ENCODE measurements at places on chromosomes 11 and 22.

GRCh38 chr11:77470971-77471370 is 2.9 kb downstream of the PAK1 start:
- no peak for DNase-seq

GRCh38 chr11:77081381-77081851 is 14.6 kb downstream of the CAPN5 start:
- DNase-seq: no peak

GRCh38 chr11:75780888-75781287 is 12.3 kb downstream of the DGAT2 start:
- DNase-seq: no peak

DNA sequence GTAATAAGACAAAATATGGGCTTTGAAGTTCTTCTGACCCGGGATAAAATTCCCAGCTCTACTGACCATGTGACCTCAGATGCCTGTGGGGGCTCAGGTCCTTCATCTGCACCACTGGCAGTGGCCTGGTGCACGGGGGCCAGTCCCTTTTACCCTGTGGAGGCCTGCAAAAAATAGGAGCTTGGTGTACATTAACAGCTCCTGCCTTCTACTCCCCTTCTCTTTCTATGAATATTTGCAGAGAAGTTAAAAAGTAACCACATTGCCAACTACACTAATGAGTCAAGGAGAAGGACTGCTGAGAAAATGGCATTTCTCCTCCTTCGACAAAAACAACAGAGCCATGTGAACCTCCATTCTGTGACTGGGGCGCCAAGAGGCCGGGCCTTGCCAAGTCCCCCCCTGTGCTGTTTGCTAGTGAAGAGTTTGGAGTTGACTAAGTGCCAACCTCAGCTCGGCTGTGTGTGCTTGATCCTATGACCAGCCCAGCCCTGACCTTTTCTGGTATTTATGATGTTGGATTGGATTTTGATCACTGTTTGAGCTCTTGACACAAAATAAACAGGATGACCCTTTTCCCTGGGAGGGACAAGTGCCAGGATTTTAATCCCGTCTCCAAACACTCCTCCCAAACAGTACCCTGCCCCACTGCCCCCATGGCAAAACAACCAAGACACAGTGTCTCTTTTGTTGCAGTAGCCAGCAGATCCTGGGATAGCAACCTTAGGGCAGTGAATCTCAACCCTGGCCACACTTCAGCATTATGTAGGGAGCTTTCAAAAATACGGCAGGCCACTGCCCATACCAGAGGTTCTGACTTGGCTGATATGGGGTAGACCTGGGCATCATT is 380.1 kb downstream of the LARGE1 start:
- no peak for DNase-seq

DNA sequence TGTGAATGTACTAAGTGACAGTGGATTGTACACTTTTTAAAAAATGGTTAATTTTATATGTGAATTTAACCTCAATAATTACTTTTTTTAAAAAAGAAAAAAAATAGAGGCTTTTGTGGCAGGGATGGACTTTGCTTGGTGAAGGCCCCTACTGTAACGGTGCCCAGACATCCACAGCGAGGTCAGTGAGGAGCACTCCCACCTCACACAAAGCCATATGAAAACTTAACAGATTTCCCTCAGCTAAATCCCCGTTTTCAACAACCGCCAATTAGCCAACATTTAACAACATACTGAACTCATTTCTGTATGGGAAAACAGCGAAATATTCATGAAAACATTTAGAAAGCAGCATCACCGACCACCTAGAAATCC is 642 bp upstream of the C11orf58 start:
- DNase-seq: no peak

DNA sequence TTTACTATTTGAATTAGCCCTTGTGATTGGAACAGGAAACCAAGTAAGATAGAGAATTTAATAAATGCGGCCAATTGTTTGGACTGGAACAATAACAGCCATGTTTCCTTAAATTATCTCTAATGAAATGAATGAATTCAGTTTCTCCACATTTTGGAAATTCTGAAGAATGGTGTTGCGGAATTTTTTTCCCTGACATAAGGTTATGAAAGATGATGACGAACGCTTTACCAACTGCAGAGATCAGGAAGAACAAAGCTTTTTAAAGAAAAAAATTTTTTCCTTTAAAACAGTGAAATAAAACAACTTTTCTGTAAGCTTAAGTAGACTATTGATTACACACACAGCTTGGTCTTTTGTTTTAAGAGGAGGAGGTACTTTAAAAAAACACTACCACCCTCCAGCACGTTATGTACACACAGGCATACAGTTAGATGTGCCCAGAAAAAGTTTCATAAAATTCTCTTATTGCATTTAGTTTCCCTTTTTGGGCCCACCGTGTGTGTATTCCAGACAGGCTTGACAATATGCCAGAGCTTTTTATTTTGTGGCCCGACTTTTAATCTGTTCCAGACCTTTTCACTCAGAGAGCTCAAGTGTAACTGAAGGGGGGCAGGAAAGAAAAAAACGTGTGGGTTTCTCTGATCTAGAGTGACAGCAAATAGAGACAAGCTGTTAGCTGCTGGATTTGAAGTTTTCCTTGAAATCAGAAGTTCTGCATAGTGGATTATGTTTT is 77.3 kb downstream of the YAP1 start:
- no peak for DNase-seq

DNA sequence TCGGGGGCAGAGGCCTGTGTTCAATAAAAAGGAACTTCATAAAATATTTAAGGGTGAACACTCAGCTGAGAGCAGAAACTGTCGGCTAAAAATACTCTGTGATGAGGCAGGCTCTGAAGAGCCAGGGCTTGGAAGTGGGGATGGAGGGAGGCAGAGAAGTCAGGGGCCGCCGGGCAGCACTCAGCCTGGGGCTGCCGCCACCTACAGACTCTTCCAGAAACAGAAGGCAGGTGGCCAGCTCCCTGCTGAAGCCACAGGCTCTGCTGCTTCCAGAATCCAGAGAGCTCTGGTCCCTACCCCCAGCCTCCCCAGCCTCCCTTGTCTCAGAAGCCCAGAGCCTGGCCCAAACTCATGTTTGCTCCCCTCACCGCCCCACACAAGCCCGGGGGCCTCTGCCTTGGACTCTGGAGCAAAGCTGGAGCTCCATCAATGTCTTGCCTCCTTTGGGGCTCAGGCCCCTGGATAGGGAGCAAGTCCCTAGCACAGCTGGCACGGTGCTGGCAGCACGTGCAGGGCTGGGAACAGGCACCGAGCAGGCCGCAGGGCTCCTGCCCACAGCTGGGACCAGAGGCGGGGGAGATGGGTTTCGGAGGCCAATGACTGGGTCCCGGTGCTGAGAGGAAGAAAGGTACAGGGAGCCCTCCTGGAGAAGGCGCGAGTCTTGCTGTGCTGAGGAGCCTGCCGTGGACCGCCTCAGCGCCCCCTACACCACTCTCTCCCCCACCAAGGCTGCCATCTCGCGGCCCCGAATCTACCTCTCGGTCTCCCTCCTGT is 8.2 kb downstream of the LRFN4 start:
- no peak for DNase-seq

DNA sequence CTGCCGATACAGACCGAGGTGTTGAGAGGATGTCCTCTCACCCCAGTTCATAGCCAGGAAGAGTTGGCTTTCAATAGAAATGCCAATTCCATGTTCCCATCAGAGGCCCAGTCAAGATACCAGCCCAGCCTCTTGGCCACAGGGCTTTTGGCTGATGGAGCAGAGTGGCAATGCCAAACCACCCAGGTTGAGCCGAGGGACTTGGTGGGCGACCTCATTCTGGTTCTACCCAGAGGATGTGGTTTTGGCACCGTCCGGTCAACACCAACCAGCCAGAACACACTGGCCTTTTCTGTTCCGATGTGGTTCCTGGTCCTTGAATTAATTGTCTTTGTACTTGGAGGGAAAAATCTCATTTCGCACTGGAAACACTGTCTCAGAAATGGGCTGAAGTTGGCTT is 60.5 kb downstream of the COMMD9 start:
- no peak for DNase-seq

DNA sequence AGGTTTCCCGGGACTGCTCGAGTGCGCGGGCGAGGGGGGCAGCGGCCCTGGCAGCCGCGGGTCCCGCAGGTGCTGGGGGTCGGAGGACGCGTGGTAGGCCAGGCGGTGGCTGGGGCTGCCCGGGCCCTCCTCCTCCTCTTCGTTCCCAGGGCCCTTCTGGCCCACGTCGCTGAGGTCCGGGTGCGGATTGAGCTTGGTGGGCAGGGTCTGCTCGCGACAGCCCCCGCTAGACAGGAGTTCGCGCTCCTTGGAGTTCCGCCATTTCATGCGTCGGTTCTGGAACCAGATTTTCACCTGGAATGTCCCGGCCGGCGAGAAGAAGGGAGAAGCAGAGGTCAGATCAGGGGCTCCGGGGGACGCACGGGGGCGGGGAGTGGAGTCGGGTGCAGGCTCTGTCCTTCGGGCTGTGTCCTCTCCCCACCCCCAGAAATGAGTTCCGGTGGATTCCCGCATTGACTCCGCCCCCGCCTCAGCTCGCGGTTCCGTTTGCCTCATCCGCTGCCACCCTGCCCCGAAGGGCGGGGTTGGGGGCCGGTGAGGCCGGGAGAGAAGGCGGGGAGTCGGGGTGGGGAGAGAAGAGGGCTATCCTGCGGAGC is 3.9 kb downstream of the DBX1 start:
- no peak for DNase-seq

GRCh38 chr11:1055990-1056771 is 18.5 kb upstream of the MUC2 start:
- DNase-seq: no peak

GRCh38 chr22:38258895-38259294 is 13.9 kb downstream of the TMEM184B start:
- DNase-seq: no peak

GRCh38 chr11:128472128-128473089 is 114.9 kb downstream of the ETS1 start:
- peak; percentile 56 for DNase-seq

DNA sequence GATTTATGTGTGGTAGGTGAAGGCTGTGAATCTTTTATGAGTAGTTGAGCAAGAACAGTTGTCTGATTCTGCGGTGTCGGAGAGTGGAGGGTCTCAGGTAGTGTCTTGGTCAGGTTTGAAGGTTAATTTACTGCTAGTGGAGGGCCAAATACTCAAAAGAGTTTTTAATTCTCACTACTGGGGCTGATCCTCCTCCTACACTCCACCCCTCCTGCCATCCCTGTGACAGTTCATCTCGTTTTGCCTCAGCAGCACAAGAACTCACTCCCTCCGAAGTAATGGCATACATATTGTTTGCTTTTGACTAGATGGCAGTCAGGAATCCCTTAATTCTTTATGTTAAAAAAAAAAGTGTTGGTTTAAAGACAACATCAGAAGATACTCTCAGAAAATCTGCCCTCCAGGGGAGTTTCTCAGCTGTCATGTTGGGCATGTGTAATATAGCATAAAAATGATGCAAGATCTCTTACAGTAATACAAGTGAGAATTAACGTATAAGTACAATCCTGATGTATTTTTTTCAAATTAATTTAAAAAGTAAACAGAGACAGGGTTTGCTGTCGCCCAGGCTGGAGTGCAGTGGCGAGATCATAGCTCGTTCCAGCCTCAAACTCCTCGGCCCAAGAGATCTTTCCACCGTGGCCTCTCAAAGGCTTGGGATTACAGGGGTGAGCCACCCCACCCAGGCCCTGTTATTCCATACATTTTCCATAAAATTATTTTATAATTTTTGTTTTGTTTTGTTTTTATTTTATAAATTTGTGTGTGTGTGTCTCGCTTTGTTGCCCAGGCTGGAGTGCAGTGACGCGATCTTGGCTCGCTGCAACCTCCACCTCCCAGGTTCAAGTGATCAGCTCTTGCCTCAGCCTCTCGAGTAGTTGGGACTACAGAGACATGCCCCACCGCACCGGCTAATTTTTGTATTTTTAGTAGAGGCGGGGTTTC is 1.3 kb downstream of the FAR1 start:
- no peak for DNase-seq

GRCh38 chr11:128318856-128319474 is 268.4 kb downstream of the ETS1 start:
- peak; percentile 37 for DNase-seq

GRCh38 chr22:46072110-46072881 is 78.0 kb upstream of the PPARA start:
- no peak for DNase-seq

DNA sequence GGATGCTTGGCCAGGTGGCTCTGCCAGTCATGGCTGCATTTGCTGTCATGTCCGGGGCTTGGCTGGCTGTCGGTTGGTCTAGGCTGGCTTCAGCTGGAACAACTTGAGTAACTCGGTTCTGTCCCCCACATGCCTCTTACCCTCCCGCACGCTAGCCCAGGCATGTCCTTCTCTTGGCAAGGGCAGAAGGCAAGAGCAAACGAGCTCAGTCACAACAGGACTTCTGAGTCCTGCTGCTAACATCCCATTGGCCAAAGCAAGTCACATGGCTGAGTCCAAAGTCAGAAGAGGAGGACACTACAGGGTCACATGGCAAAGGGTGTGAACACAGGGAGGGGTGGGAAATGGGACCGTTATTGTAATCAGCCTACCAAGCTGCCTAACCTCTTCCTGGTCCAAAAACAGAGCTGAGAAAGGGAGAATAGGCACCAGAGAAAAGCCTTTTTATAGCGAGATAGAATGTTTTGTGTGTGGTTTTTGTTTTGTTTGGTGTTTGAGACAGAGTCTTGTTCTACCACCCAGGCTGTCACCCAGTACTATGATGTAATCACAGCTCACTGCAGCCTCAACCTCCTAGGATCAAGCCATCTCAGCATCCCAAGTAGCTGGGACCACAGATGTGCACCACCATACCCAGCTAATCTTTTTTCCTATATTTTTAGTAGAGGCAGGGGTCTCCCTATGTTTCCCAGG is 81.9 kb downstream of the MN1 start:
- DNase-seq: no peak

- no peak for DNase-seq
Measured at GRCh38 chr11:77299528-77299993, 1.9 kb downstream of the GDPD4 start.

DNA sequence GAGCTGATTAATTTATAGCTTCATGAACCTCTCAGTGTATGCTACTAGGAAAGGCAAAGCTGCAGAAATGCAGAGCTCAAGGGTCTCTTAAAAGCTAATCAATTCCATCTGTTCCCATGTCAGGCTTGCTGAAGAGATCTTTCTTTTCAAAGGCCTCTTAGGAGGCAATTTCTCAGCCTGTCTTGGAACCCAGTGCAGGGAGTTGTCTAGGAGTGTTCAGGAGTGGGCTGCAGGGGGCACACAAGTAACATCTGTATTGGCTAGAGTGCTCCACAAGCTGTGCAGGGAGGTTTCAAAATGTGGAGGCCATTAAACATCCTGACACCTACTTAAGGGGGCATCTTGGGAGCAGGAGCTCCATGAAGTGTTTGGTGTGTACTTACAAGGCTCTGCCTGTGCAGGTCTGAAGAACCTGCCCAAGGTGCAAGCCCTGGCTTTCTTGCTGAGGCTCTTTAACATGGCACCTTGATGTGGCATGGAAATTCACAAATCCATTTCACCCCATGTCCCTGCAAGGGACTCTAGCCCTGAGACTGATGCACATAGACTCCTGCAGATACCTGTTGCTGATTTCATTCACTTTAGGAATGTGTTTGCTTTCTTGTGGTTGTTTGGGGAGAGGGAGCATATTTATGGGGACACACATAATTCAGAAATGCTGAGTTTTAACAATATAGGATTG is 134.7 kb downstream of the ME3 start:
- no peak for DNase-seq

DNA sequence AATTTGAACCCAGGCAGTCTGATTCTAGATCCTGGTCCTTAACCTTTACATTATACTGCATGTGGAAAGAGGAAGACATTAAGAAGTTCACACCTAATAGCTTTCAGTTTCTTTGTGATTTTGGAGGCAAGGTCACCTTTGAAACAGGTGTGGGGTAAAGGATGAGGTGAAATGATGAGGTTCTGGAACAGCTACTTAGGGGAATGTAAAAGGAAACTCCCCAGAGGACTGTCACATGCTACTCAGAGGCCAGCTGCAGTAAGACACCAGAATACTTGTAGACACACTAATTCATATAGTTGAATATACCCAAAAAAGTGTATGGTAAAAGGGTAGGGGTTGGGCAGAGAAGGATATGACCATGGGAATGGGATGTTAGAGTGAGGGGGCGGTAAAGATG is 5.4 kb downstream of the APIP start:
- no peak for DNase-seq
